ENCODE measurements at places on chromosomes 16 and 17.
A peak's percentile ranks its signal among the peaks of the same experiment; 100 is the strongest.

- DNase-seq, result peak; percentile 94
Observed at GRCh38 chr16:71723537-71724319, 773 bp downstream of the PHLPP2 start.

DNA sequence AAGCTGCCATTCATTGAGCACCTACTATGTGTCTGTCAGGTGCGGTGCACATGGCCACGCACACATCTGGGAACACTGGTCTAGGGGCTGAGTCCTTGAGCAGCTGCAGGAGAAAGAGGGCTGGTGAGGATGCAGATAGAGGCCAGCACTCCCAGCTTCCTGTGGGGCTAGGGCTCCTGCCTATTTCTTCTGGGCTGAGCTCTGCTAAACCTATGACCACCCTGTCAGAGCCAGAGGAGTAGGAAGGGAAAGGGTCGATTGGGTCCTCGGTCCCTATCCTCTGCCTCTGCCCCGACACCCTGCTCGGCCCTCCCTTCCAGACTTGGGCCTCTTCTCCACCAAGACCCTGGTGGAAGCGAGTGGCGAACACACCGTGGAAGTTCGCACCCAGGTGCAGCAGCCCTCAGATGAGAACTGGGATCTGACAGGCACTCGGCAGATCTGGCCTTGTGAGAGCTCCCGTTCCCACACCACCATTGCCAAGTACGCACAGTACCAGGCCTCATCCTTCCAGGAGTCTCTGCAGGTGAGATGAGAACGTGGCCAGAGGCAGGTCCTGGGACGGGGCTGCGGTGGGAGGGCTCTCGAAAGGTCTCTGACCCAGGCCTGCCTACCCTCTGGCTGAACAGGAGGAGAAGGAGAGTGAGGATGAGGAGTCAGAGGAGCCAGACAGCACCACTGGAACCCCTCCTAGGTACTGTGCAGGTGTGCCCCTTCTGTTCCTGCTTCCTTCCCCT, 4.0 kb upstream of the TMEM88 start:
- DNase-seq, result peak; percentile 80

DNA sequence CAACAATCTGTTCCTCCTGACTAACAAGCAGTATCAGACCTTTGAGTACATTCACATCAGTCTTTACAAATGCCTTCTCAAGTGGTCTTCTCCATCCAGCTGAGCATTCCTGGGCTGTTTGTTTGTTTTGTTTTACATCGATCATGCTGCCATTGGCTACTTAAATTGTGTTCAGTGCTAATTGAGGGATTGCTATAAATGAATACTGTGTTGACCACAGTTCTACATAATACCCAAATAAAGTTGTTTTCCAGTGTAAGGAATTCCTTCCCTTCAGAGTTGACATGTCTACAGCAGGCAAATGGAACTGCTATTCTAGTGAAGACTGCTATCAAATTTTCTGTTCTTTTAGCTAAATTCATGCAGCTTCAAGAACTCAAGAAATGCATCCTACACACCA, 3.2 kb downstream of the CDH8 start:
- DNase-seq, result no peak

DNA sequence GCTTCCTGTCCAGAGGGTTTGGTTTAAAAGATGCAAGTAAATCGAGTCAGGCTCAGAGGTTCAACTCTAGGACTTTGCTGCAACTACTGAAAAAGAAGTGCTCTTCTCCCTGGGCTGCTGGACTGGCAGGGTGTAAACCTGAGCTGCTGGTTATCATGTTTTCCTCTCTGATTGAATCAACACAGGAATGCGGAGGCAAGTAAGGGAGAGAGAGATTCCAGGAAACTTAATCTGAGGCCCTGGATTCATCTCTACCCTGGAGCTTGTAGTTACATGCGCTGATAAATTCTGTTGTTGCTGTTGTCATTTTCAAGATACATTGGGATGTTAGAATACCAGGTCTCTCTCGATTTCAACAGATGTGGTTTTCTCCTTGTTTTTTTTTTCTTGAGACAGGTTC, 8.2 kb upstream of the HS3ST3A1 start:
- no peak for DNase-seq

- peak; percentile 70 for DNase-seq
Observed at GRCh38 chr17:17498606-17499301, 2.6 kb upstream of the RASD1 start.

Data from spleen (tissue), 13 donors.